ENCODE measurements at places on chromosomes 6 and 20.
A peak's percentile ranks its signal among the peaks of the same experiment; 100 is the strongest.

GRCh38 chr6:127939442-127940066, 38.7 kb upstream of the THEMIS start:
- DNase-seq = no peak

- no peak for DNase-seq
These were observed 40.3 kb upstream of the CNKSR3 start for GRCh38 chr6:154550779-154551178.

- DNase-seq = no peak
These were observed 160.1 kb downstream of the ZFAND3 start for GRCh38 chr6:37979392-37980221.

DNA sequence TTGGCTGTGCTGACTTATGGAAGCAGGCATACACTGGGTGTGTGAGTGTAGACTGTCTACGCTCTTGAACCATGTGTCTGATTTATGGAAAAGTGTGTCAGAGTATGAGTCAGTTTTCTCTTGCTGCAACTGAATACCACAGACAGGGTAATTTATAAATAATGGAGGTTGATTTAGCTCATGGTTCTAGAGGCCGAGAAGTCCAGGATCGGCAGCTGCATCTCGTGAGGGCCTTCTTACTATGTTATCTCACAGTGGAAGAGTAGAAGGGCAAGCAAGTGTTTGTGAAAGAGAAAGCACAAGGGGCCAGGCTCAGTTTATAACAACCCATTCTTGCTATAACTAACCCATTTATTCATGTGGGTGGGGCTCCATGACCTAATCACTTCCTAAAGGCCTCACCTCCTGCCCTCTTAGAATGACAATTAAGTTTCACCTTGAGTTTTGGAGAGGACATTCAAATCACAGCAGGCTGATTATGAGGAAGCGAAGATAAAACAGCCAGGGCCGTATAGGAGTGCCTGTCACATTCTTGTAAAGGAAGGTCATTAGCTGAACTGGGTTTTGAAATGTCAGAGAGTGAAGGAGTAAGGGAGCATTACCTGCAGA, 6.7 kb downstream of the GPR31 start:
- no peak for DNase-seq

GRCh38 chr6:170144571-170145271, 146.2 kb downstream of the DLL1 start:
- DNase-seq = no peak

- no peak for DNase-seq
These were observed 15.6 kb upstream of the MAS1 start for GRCh38 chr6:159875194-159875593.

DNA sequence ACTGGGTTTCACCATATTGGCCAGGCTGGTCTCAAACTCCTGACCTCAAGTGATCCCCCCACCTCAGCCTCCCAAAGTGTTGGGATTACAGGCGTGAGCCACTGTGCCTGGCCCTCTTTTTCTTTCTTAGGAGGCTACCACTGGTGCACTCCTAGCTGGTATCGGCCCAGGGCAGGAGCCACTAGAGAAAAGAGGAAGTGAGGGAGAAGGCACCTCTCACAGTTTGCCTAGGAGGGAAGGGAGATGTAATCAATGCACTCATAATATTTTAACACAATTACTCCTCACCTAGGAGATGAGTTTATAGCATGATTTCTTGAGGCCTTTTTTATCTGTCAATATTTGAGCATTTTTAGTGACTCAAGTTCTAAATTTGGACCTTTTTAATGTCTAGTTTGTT, 189.0 kb upstream of the SOX4 start:
- DNase-seq = no peak

DNA sequence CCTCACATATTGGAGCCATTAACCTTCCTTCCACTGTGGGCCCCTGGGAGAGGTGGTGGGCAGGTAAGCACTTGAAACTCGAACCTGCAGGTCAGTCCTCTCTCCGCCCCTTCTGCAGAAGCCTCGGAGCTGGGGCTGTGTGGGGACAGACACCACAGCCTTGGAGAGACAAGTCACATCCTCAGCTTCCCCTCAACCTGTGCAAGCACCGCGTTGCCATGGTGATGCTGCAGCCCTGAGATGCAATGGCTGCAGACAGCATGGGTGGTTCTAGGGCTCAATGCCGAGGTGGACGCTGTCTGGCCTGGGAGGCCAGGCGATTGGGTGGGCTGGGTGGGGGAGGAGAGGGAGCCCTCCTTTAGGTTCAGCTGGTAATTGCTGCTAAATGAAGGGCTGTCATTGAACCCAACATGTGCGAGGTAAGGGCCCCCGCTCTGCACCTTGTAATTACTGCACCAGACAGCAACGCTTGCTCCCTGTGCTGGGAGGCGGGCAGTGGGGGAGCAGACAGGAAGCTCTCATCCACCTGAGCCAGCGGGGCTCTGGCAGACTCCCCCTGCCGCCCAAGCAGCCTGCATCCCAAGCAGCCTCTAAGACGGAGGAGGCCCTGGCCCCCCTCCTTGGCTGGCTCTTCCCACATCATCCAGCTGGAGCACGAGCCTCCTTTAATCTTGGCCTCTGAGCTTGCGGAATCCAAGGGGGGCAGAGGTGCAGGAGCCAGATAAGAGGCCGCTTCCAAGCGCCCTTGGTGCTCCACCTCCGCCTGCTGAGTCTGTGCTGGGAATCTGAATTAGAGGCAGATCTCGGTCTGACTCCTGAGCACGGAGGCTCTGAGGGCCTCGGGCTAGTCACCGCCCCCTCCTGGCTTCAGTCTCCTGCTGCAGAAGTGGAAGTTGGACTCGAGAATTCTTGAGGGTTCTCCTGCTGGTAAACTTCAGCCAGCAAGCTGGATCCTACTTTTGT, 39.8 kb upstream of the CDH22 start:
- DNase-seq = peak; percentile 80

- no peak for DNase-seq
These were observed 491.1 kb upstream of the EYS start for GRCh38 chr6:66198062-66198624.

- DNase-seq = no peak
These were observed 70.8 kb downstream of the EYA4 start for GRCh38 chr6:133312006-133312405.

- DNase-seq = no peak
These were observed 41.6 kb downstream of the ANKEF1 start for GRCh38 chr20:10076126-10077080.

- DNase-seq = no peak
These were observed 5.1 kb downstream of the MTRES1 start for GRCh38 chr6:107033126-107033525.

GRCh38 chr6:41174610-41175009, 11.7 kb upstream of the TREM2 start:
- no peak for DNase-seq

DNA sequence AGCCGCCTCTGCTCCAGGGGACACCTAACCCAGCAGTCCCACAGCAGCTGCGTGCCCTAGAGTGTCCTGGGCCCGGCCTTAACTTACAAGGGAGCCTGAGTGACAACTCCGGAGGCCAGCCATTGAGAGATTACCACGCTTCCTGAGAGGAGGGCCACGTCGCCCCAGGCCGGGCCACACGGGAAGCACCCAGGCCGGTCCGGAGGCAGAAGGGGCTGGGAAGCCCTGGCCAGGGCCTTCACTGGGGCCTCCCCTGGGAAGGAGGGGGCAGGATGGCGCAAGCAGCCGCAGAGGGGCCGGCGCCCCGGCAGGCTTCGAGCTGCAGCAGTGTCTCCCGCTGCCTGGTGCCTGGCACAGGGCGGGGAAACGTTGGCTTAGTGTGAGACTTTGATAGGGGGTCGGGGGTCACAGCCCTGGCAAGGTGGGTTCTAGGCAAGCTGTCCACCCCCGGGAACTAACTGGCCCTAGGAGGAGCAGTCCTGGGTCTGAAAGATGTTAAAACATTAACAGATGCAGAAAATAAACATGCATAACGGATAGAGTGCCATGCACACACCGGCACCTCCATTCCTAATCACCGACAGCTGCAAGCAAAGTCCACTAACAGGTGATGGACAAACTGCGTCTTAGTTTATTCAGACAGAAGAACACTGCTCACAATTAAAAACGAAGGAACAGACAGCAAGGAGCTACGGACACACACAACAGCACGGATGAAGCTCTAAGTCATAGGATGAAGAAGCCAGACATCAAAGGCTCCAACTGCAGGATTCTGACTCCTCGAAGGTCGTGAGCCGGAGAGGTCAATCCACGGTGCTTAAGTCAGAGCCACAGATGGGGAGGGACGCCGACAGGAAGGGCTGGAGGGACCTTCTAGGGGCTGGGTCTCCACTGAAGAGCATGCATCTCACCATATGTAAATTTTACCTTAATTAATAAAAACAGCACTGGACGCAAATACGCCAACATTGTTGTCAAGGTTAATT, 17.4 kb downstream of the CHRNA4 start:
- DNase-seq = no peak

DNA sequence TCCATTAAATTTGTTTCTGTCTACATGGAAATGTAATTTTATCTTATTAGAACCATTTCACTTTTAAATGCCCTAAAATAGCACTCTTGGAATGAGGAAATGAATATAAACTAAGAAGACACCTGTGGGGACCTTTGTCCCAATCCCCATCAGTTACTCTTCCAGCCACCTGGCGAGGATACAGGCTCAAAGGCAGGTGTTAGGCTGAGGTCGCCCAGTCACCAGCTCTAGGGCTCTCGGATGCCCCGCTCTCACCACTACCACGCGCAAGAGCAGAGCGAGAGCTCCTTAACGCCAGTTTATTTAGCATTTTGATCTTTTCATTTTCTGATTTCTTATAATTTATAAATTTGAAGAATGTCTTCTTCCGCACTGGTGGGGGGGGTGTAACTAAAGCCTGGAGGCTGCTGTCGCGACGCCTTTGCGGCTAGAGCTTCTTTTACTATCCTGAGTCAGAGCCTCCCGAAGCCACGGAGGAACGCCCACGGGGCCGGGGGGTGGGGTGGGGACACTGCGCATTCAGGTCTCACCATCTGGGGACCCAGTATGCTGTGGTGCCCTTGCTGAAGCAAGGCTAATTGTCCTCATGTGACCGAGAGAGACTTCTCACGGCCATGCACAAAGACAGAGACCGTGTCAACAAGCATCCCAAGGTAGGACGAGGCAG, 38.7 kb upstream of the AFDN start:
- no peak for DNase-seq

DNA sequence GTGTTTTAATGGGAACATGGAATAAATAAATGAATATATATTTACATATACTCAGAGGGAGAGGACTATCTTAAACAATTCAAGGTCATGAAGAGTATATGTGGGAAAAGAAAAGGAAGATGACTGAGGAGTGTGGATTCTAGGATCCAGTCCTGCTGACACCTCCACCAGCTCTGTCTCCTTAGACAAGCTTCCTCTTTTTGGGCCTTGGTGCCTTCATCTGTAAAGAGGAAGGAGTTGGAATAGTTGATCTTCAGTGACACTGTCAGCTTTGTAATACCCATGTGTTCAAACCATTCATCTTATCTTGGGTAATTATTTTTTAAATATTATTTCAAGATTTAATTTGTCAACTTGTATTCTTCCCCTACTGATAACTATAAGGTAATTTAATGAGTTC, 338.0 kb downstream of the ADGRB3 start:
- no peak for DNase-seq

DNA sequence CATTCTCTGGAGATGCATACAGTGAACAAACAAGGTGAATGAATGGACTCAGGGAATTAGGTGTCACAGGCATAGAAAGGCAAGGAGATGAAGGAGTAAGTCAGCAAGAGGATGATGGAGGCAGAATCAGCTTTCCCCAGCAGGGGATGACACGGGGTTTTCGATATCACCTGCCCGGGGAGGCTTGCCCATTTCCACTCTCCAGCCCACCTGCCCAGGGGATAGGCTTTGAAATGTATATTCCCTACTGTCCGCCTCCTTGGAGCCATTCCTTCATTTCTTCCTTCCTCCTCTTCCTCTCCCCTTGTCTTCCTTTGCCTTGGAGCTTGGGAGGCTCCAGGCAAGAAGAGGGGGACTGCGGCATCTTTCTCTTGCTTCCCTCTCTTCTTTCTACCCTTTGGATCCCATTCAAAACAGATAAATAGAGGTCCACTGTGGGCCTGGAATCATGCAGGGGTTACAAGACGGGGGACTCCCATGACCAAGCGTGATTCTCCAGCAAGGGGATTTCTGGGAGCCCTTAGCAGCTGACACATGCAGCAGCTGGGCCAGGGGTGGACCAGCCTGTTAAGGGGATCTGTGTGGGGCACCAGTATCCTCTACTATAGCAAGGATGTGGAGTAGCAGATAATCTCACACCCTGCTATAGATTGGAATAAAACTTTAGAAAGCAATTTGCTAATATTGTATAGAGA, 23.5 kb upstream of the RNF24 start:
- DNase-seq = no peak

DNA sequence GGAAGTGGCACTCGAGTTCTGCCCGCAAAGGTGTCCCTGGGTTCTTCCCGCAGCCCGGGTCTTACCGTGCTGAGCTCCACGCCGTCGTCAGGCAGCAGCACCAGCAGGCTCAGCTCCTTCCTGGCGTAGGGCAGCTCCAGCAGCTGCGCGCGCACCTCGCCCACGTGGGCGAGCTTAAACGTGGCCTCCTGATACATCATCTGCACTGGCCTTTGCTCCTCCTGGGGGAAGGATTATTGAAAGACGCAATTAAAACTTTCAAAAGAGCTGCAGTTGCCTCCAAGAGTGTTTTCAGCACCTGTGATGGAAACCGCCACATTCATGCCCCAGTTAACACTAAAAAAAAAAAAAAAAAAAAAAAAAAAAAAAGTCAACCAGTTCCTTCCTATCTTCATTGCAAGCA, 11.3 kb downstream of the SERPINB9 start:
- no peak for DNase-seq

- DNase-seq = no peak
These were observed 64.9 kb upstream of the HMGCLL1 start for GRCh38 chr6:55643861-55644260.

DNA sequence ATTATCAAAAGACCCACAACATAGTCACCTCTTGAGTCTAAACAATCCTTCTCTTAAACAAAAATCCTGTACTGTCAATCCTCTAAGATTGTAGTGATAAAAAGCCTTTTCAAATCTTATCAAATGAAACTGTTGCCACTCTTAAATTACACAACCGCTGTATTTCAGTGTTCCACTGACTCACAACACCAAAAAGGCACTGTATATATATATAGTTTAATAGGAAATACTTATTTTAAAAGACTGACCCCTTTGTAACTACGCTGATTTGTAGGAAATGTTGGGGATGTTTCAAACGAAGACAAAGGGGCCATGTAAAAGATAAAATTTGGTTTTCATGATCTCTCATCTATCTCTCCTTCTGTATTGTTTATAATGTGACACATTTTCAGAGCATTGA, 14.1 kb downstream of the CPNE1 start:
- no peak for DNase-seq

GRCh38 chr6:73134588-73134987, 90.7 kb downstream of the KHDC1L start:
- DNase-seq = peak; percentile 80

DNA sequence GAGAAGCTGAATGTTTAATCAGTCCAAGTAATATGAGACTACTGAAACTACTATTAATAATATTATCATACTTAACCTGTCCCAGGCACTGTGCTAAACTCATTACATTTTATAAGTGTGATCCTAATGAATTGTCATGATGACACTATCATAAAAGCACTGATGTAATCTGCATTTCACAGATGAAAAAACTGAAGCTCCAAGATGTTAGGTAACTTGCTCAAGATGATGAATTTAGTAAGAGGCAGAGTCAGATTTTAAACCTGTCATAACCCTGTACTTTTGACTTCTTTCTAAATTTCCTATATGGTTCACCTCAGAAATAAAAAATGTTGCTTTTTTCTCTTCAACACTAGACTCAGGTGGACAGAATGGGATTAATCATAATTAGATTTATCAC, 237.6 kb downstream of the ALDH8A1 start:
- DNase-seq = no peak

Data from ecto neural progenitor cell (in vitro differentiated cells).